ENCODE measurements at places on chromosomes 6 and 20. TPM values are rescaled to one million over a fixed set of nuclear protein-coding genes. Genes with fewer than 3 reads are reported as not detected.

The PLTP gene
- total RNA-seq, result 46.7 TPM

The WFDC10B gene
- total RNA-seq, result not detected

The GHRH gene
- total RNA-seq, result not detected

The SRMS gene
- 0.44 TPM for total RNA-seq
